ENCODE measurements at places on chromosomes 2 and 18. TPM values are rescaled to one million over a fixed set of nuclear protein-coding genes. Genes with fewer than 3 reads are reported as not detected.

DNA sequence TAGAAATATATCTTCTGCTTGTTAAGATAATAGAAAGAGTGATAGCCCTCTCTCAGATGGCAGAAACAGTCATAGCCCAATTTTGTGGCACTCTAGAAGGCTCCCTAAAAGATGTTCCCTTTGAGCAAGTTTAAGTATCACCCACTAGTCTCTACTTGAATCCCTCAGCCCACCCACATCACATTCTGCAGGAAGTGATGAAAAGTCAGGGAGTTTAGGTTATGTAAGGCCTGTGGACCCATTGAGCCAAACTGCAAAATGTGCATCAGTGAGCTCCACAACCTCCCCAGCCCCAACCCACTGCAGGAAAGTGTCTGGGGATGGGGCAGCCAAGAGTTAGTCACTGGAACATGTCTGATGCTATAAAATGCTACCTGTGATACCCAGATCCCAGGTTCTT lies 25.6 kb downstream of the ANKRD44 start:
- DNase-seq: no peak

DNA sequence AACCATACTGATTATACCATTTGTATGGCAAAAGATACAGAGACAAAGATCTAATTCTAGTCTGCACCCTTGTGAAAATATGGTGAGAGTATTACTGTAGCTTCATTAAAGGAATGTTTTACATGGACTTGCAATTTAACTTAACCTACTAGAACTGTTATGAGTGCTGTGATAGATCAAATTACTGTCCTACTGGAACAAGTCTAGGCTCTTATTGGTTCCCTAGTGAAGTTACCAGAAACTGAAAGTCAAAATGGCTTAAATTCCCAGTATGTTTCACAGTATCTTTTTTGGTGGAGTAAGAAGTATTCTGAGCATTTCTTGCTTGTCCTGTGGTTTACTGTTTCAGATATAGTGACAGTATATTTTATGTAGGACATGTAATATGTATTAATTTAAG lies 3.8 kb upstream of the TBR1 start:
- no peak for DNase-seq

DNA sequence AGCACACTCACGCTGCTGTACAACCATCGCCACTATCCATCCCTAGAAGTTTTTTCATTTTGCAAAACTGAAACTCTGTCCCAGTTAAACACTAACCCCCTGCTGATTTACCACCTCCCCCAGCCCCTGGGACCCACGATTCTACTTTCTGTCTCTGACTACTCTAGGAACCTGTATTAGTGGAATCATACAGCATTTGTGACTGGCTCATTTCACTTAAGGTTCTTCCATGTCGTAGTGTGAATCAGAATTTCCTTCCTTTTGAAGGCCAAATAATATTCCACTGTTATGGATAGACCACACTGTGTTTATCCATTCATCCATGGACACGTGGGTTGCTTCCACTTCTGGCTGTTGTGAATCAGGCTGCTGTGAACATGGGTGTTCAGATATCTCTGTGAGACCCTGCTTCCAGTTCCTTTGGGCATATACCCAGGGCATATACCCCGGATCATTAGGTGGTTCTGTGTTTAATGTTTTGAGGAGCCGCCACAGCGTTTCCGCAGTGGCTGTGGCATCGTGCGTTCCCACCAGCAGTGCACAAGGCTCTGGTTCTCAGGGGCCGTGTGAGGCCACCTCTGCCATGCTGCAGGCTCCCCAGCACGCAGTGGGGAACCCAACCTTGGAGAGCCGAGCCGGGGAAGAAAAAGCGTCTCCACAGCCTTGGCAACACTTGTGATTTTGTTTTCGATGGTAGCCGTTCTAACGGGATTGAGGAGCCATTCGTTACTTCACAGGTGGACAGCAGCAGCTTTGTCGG lies 10.1 kb downstream of the RAMP1 start:
- no peak for DNase-seq

GRCh38 chr2:33588232-33588631 lies 10.9 kb downstream of the FAM98A start:
- DNase-seq: no peak

GRCh38 chr2:193542762-193543161 lies 1348.0 kb upstream of the TMEFF2 start:
- no peak for DNase-seq

GRCh38 chr18:27377251-27377650 lies 192.1 kb upstream of the CHST9 start:
- DNase-seq: no peak

GRCh38 chr2:229027353-229028105 lies 243.6 kb downstream of the PID1 start:
- no peak for DNase-seq

PREPL gene
- 79.6 TPM for polyA plus RNA-seq

XPO1 gene
- 92.6 TPM for polyA plus RNA-seq

GKN2 gene
- polyA plus RNA-seq: not detected

BCL11A gene
- polyA plus RNA-seq: 1.4 TPM
